ENCODE measurements at places on chromosomes 1 and 21.
A peak's percentile ranks its signal among the peaks of the same experiment; 100 is the strongest.

GRCh38 chr1:205257735-205258134, 30.0 kb downstream of the TMCC2 start:
- DNase-seq, result no peak

GRCh38 chr21:41970106-41970391, 16.2 kb upstream of the C2CD2 start:
- DNase-seq, result no peak

- no peak for DNase-seq
Measured at GRCh38 chr1:109622137-109622892, 2.7 kb downstream of the AMPD2 start.

DNA sequence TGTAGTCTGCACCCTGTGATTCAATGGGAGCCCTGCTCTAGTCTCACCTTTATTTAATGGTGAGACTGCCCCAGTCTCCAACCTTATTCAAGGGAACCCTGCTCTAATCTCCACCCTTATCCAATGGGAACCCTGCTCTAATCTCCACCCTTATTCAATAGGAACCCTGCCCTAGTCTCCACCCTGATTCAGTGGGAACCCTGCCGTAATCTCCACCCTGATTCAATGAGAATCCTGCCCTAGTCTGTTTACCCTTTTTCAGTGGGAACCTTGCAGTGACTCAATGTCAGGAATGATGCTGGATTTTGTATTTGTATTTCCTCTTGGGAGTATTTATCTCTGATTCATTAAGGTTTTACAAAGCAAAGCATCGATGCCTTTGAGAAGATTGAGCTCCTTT, 39.5 kb downstream of the TRPM2 start:
- DNase-seq, result no peak

DNA sequence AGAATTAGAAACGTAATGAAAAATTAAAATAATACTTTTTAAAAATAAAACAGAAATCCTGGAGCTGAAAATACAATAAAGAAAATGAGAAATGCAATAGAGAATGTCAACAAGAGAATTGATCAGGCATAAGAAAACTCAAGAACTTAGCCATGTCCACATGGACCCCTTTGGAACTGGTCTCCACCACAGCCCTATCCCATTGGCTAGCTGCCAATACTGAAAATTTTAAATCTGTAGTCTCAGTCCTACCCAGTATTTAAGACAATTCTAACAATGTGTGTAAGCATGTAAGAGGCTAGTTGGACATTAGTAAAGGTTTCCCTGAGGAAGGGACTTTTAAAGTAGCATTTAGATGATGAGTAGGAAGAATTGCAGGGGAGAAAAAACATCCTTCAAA, 25.8 kb upstream of the RRP15 start:
- no peak for DNase-seq

GRCh38 chr1:45796381-45796780, 7.0 kb upstream of the MAST2 start:
- DNase-seq, result no peak

DNA sequence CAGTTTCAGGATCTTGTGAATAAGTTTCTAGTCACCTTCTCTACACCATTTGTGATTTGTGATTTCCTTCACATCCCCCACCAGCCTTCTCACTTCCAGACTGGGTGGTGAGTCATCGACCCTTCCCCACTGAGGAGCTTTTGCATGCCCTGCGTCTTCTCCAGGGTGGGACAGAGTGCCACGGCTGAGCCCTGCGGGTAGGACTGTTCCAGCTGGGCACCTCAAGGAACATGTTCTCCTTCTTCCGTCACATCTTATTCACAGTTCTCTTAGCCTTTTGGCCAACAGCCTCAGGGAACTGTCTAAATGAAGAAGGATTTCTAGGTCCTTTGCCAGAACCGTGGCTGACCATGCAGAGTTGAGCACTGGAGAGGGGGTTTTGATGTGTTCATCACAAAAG, 116.5 kb downstream of the TMEM53 start:
- DNase-seq, result peak; percentile 33

- no peak for DNase-seq
Measured at GRCh38 chr21:36487641-36488307, 7.9 kb upstream of the CLDN14 start.

DNA sequence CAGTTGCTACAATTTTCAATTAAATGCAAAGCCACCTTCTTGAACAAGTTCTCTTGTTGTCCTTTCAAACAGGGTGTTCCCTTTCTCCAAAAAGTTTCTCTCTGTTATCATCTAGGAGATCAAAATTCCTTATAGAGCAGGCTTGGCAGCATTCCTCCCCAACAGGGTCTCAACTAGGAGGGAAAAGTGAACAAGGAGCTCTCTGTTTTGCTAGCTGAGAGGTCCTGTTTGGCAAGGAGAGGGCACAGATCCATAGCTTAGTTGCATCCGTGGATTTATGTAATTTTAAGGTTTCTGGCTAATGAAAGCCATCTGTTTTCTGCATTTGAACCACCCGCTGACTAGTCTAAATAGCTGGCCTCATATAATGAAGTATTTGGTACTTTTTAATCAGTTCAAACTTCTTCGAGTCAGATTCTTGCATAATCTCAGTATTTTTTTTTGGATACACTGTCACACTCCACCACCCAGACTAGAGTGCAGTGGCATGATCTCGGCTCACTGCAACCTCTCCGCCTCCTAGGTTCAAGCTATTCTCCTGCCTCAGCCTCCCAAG, 54.0 kb downstream of the APP start:
- DNase-seq, result peak; percentile 45

- peak; percentile 74 for DNase-seq
Measured at GRCh38 chr1:183821889-183822611, 17.1 kb downstream of the RGL1 start.

GRCh38 chr1:118954301-118954905, 33.7 kb downstream of the TBX15 start:
- DNase-seq, result peak; percentile 59

DNA sequence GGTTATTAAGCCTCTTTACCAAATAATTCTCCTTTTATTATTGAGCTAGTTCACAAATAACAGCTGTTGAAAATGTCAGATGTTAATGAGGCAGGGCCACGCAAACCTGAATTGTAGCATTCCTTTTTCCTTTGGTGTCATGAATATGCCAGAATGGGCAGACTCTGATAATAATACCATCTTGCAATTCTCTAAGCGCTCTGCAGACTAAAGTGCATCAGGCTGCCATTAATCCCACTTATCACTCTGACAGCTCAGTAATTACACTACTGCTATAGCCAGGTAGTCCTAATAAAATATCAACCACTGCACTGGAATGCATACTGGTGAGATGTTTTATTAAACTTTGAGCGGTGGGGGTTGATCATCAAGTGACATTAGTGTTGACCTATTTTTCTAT, 177.7 kb downstream of the DPYD start:
- no peak for DNase-seq

DNA sequence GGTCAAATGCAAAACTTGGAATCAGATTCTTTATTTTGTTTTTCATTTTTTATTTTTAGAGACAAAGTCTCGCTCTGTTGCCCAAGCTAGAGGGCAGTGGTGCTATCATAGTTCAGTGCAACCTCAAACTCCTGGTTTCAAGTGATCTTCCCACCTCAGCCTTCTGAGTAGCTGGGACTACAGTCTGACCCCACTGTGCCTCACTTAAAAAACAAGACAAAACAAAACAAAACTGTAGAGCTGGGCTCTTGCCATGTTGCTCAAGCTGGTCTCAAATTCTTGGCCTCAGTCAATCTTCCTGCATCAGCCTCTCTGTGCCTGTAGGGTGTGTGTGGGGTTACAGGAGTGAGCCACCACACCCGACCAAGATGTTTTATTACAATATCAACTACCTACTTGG, 396.0 kb upstream of the USP24 start:
- DNase-seq, result peak; percentile 36

DNA sequence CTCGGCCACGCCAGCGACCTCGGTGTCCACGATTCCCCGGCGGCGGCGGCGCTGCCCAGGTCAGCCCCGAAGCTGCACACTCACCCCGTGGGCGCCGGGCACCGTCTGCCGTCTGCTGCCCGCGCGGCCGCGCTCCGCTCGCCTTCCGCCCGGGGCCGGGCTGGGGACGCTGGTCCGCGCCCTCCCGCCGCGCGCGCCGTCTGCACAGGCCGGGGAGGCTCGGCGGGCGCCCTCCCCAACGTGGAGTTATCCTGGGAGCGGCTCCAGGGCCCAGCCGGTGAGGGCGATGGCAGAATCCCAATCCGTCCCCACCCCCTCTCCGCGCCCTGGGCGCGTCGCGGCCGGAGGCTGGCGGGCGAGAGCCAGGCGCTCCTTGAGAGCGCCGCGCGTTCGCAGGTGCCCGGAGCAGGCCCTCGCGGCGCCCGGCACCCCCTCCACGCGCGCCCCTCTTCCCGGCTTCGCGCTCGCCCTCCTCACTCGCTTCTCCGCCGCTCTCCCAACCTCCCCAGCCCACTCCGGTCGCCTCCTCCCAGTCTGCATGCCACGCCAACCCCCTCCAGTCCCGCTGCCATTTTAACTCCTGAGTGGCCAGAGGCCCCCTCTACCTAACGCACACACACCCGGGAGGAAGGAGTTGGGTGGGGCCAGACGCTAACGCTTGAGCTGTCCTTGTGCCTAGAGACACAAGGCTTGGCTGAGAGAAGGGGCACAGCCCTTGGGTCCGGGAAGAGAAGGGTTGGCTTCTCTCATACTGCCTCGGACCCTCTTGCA, at the start of gene LRRN2:
Gene LRRN2, minus strand, starts transcription at position 503 of the 771 bp plus-strand sequence. CDS start 65,746 bp downstream, outside the sequence.
- peak; percentile 2 for DNase-seq

DNA sequence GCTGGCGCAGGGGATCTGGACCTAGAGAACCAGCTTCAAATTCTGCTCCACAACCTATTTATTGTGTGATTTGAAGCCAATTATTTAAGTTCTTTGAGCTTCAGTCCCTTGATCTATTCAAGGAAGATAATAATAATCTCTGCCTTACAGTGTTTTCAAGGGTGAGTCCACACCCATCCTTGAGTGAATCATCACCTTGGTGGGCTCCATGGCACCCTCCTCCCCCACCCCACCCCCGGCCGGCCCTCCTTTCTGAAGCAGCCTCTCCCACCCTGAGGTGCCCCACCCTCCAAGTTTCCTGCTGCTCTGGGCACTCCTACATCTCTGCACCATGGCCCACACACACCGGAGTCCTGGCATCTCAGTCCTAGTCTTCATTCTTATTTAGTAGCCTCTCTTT, 38.3 kb downstream of the TCP10L start:
- DNase-seq, result no peak

DNA sequence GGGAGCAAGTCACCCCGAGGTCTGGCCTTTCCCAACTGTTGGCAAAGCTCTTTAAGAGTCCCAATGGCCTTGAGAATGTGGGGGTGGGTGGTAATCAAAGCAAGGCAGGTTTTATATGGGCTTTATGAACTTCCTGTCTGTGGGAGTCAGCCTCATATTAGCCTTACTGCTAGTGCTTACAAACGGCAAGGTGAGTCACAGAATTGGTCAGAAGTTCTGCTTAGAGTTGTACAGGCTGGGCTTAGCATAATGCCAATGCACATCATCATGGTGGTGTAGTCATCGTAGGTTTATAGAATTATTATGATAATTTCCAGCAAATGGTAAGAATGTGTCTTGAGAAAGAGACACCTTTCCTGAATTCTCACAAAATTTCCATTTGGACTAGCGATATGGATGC, 192.7 kb upstream of the KIAA0040 start:
- DNase-seq, result no peak

DNA sequence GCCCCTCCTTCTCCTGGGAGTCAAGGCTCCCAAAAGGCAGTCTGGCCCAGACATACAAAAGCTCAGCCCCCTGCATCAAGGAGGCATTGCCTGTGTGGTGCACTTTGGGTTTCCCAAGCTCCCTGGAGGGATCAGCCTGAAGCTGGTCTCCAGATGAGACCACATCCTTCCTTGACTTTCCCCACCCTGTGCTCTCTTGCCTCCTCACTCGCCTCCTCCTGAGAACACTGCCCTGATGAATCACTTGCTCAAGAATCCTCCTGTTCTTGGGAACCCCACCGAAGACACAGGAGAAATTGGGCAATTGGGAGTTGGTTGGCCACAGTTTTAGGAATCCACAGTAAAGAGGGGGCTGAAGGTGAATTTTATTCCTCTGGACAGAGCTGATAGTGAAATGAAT, 34.8 kb upstream of the LYST start:
- DNase-seq, result peak; percentile 93

GRCh38 chr1:159012495-159012894, 2.8 kb downstream of the IFI16 start:
- DNase-seq, result no peak

- peak; percentile 58 for DNase-seq
Measured at GRCh38 chr1:55631509-55631908, 416.3 kb upstream of the USP24 start.

DNA sequence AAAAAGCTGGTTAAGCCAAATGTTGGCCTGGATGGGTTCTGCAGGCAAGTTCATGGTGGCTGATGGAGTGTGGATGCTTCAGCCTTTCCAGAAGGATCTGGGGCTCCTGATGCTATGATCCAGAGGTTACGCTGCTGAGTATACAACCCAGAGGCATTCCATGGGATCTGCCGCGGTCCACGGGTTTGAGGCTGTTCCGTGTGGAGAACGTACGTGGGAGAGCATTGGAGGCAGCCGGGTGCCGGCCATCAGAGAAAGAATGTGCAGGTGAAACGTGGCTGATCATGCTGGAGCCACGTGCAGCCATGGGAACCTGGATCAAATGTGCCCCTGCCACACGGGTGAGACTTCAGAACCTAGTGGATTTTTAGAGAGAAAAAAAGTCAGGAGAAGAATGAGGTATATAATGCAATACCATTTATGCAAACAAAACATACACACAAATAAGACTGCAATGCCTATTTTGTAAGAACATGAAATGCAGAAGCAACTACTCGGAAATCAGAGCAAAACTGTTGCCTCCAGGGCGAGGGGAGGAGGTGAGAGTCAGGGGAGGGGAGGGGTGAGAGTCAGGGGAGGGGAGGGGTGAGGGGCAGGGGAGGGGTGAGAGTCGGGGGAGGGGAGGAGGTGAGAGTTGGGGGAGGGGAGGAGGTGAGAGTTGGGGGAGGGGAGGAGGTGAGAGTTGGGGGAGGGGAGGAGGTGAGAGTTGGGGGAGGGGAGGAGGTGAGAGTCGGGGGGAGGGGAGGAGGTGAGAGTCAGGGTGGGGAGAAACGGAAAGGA, 116.5 kb upstream of the C1orf174 start:
- no peak for DNase-seq

DNA sequence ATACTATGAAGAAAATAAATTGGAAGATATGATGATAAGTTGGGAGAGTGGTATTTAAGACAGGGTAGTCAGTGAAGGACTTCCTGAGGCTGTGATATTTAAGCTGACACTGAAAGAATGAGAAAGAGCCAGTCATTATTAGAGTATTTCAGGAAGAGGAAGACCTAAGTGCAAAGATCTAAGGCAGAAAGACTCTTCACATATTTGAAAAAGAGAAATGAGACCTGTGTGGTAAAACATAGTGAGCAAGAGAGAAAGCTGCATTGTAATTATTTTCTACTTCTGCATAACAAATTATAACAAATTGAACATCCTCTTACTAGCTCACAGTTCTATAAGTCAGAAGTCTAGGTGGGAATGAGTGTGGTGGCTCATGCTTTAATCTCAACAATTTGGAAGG, 34.6 kb upstream of the DOCK7 start:
- no peak for DNase-seq
